ENCODE measurements at places on chromosomes 5 and 9. TPM values are rescaled to one million over a fixed set of nuclear protein-coding genes. Genes with fewer than 3 reads are reported as not detected.
A peak's percentile ranks its signal among the peaks of the same experiment; 100 is the strongest.

DNA sequence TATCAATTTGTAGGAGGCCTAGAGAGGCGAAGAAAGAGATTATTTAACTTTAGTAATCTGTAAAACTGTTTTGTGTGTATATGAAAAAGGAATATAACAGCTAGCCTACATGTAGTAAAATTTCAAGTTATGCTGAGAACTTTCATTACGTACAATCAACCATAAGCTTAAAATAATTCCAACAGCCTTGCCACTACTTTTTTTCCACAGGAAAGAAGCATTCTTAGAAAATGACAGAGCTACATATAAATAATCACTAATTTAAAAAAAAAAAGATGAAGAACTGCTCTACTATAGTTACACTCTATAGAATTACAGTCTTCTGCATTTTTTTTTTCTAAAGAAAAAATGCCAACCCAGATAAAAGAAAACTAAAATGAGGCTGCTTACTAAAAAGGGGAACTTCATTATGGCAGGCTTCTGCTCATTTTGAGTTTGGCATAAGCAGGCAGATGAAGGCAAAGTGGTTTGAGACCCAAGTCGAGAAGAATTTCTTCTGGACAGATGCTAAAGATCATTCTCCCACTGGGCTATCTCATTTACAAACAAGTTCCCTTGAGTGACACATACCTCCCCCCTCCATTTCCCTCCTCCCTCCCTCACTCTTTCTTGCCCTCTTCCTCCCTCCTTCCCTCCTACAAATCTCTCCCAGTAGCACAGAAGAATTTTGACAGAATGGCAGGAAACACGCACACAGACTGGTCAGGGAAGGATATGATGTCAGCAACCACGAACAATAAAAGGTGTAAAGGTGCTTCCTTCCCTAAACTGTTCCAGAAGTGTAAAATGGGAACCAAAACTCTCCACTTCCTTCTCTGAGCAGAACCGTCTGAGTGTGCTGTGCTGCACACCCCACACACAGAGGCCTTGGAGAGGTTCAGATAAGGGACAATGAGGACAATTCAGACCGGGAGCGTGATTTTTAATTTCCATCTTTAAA, 56.1 kb downstream of the MEF2C start:
- ATAC-seq = peak; percentile 79

DNA sequence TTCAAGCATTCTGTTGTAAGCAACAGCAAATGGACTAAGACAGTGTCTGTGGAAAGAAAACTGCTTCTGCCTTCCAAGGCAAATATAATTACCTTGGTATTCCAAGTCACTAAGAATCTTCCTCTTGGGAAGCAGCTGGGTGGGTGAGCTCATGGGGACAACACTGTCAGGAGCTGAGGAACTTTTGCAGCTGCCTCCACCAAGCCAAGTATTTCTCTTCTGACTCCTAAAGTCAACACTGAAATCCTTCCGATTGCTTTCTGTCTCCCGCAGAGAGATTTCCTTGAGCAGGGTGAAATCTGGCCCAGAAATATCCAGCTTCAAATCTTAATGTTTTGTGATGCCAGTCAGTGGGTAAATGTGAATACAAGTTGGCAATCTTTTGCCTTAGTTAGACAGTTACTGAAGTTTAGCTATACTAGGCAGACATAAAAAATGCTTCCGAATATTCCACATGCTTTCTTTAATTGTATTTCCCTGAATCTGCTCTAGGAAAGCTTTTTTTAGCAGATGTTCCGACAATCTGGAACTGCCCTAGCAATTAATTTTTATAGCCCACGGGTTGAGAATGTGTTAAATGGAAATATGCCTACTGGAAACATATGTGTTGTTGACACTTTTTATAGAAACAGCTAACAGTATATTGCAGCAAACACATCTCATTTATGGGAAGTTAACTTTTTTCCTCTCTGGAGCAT, 369.9 kb upstream of the DAB2 start:
- no peak for ATAC-seq

GRCh38 chr5:181120761-181121160, 10.2 kb downstream of the OR2V1 start:
- ATAC-seq = no peak

DNA sequence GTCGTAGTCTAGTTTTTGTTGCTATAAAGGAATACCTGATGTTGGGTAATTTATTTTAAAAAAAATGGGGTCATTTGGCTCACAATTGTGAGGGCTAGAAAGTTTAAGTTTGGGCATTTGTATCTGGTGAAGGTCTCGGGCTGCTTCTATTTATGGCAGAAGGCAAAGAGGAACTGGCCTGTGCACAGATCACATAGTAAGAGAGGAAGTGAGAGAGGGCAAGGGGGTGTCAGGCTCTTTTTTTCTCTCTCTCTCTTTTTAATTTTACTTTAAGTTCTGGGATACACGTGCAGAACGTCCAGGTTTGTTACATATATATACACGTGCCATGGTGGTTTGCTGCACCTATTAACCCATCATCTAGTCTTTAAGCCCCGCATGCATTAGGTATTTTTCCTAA, 453.3 kb downstream of the DIRAS2 start:
- no peak for ATAC-seq

DNA sequence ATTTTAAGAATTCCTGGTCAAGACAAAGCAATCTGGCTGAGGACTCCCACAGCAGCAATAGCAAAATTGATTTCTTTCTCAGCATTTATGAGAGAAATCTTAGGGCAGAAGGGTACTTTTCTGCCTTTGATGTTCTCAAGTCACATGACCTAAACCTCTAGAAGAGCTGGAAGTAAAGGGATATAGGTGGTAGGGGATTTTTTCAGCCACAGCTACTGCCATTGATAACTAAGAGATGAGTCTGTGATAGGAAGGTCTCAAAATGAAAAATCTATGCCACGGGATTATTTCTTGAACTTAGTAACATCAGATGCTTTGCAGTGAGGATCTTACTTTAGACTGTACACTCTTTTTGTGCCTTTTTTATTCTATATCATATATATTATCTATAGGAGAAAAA, 35.6 kb downstream of the IL6ST start:
- ATAC-seq = no peak

- ATAC-seq = no peak
Observed at GRCh38 chr5:172029876-172030275, 23.4 kb upstream of the FBXW11 start.

DNA sequence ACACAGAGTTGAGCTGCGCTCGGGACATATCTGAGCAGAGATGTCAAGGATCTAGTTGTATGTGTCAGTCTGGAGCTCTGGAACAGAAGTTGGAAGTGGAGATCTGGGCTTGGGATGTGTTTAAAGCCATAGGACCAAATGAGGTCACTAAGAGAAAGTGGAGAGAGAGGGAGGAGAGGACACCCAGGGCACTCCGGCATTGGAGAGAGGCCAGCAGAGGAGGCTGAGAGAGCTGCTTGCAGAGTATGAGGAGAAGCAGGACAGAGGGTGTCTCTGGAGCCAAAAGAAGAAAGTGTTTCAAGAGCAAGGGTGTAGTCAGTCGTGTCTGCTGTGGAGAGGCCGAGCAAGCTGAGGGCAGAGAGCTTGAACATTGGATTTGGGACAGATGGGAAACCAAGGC, 34.7 kb downstream of the ARHGEF37 start:
- ATAC-seq = no peak

GFI1B gene
- not detected for total RNA-seq

ARHGEF39 gene
- total RNA-seq = 0.54 TPM

DNA sequence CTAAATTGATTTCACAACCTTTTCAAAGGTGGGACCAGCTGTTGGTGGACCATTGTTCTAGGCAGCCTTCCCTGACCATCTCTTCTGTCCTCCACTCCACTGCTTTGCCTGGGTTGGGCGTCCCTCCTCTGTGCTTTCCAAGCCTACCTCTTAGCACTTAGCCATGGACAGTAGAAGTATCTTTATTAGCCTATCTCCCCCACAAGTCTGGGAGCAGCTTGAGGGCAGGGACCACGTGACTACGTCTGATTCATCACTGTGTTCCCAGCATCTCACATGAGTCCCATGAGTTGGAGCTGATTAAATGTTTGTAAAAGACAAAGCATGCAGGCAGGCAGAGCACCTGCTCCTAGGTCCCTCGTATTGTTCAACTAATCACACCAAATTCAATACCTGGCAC, 20.9 kb downstream of the MORN5 start:
- ATAC-seq = no peak

GRCh38 chr5:112687306-112687705, 50.4 kb upstream of the APC start:
- no peak for ATAC-seq

MARCHF11 gene
- not detected for total RNA-seq

SPINK13 gene
- total RNA-seq = not detected

GRCh38 chr9:91530829-91531228, 107.2 kb upstream of the NFIL3 start:
- ATAC-seq = no peak

DNA sequence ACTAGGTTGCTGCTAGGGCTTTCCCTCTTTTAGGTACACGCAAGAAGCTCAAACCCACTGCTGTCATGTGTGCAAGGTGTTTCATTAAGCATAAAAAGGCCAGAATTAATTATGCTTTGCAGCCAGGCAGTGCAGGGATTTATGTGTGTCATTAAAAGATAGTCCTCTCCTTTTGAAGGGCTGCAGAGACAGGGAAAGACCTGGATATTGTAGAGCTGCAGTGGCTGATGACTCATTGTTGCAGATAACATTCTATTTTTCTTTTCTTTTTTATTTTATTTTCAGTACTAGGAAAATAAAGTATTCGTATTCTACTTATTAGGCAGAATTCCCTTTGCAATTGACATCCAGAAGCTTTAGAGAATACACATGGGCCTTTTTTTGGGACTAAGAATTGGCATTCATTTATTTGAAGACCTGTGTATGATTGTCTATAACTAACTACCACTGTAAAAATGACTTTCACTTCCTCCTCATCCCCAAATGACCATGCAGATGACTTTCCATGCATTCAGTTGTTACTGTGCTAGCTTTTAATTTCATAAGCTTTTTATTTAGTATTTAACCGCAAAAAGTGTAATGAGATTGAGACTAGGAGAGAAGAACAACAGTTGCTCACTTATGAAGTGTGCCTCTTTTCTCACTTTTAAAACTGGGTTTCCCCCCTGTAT, 113.0 kb downstream of the PAM start:
- no peak for ATAC-seq

DNA sequence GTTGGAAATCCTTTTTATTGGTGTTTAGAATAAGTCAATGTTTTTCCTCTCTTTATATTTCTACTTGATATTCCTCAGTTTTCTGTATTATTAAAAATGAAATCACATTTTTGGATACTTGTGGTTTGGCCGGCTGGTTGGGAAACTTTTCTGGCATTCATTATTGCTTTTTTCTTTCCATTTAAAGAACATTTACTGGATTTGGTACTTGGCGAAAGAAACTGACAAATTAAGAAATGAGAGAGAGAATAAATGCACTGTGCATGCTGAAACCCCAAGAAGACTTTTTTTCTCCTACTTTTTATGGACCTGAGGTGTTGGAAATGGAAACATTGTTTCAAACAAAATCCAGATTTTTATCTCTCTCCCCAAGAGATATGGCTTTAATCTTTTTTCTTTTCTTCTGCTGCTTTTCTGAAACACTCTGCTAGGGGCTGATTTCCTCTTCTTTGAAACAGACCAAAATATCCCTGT, 128.4 kb downstream of the SNX18 start:
- peak; percentile 17 for ATAC-seq

DNA sequence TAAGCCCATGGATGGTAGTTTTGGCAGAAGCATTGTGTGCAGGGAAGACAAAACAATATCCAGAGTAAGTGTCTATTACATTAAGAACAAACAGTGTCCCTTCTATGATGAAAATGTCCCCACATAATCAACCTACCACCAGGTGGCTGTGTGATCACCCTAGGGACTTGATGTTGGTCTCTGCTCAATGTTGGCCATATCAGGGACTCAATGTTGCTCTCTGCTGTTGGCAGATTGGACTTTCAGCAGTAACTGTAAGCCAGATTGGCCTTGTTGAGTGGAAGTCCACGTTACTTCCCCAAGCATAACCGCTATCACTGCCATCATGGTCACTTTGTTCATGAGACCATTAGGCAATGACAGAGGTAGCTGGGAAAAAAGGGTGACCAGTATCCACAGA, 52.8 kb upstream of the PRSS3 start:
- no peak for ATAC-seq

CETN3 gene
- total RNA-seq = 9.0 TPM

- ATAC-seq = peak; percentile 76
Observed at GRCh38 chr5:55636683-55637082, 75.4 kb downstream of the SLC38A9 start.

TIGD6 gene
- 2.4 TPM for total RNA-seq

DNA sequence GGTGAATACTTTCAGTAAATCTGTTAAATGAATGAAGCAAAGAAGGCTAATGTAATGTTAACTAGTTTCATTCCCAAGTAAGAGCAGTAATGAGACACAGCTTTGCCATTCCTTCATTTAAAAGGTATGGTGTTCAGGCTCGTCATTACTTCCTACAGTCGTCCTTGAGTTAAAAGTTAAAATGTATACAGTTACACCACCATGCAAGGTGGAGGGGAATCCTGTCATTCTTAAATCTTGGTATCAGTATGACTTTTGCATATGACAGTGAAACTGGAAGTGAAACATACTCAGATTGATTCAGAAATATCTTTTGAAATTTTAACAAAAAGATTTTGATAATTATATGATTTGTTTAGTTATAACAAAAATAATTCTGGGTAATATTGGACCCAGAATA, 25.9 kb downstream of the MTRR start:
- ATAC-seq = no peak

GRCh38 chr9:130952065-130952762, 13.2 kb upstream of the FIBCD1 start:
- no peak for ATAC-seq

- no peak for ATAC-seq
Observed at GRCh38 chr5:176869501-176870109, 29.5 kb downstream of the HK3 start.

FAM240B gene
- total RNA-seq = not detected

- no peak for ATAC-seq
Observed at GRCh38 chr9:135796784-135797485, 95.0 kb downstream of the KCNT1 start.

- ATAC-seq = no peak
Observed at GRCh38 chr9:24698881-24699518, 153.3 kb upstream of the IZUMO3 start.

DNA sequence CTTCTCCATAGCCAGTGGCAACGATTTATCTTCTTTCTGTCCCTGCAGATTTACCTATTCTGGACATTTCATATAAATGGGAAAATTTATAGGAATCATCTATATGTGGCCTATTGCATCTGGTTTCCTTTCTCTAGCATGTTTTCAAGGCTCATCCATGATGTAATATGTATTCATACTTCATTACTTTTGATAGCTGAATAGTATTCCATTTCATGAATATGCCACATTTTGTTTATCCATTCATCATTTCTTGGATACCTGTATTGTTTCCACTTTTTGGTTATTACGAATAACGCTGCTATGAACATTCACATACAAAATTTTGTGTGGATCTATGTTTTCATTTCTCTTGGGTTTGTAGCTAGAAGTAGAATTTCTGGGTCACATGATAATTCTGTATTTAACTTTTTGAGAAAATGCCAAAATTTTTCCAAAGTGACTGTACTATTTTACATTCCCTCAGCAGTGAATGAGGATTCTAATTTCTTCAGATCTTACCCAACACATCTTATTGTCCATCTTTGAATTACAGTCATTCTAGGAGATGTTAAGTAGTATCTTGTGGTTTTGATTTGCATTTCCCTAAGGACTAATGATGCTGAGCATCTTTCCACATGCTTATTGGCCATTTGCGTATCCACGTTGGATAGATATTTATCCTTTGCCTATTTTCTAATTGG, 3.6 kb downstream of the IARS1 start:
- no peak for ATAC-seq

- ATAC-seq = no peak
Observed at GRCh38 chr5:54603372-54603771, 85.8 kb downstream of the SNX18 start.

OSMR gene
- 52.6 TPM for total RNA-seq

- ATAC-seq = peak; percentile 13
Observed at GRCh38 chr5:178211095-178212048, 7.0 kb downstream of the HNRNPAB start.

All from gastroesophageal sphincter (tissue), 4 donors.